CMK (cell line): ENCODE measurements at places on chromosomes 4 and X.

DNA sequence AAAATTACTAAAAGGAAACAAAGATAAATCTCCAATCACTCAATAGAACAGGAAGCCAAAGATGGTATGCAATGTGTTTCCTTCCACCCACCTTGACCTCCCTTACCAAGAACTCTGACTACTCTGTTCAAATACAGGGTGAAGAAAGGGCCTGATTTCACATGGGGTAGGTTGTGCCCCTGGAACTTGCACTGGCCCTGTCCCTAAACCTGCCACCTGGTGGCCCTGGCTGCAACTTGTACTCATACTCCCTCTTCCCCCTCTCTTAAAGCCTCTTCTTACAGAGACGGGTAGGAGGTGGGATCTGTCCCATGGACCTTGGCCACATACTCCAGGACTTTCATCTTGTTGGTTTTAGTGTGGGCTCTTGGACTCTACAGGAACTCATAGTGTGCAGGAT, 17.3 kb upstream of the TMEM185A start:
- no peak for DNase-seq

GRCh38 chr4:155007660-155008176, 200.7 kb upstream of the NPY2R start:
- DNase-seq = no peak

GRCh38 chr4:168907119-168907698, 102.8 kb downstream of the CBR4 start:
- DNase-seq = no peak

- DNase-seq = no peak
Measured at GRCh38 chrX:23012636-23013035, 12.9 kb downstream of the DDX53 start.

GRCh38 chr4:107888237-107888636, 43.1 kb upstream of the CYP2U1 start:
- no peak for DNase-seq

- no peak for DNase-seq
Measured at GRCh38 chrX:75301060-75301459, 27.2 kb downstream of the UPRT start.

DNA sequence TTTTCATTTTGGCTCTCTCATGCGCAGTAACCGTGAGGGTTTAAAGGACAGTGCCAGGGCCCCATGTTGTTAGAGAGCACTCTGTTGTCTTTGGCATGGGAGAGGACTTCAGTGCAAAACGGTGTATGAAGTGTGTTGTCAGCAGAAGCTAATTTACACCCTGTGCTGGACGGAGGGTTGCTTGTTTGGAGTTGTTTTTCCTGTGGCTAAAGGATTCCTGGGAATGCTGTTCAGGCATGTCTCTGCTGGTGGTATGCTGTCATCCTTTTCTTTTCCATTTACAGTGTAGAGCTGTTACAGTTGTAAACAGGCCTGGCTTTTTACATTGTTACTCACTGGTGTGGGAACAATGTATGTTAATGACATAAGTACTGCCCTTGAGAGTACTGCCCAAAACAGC, 206.3 kb downstream of the CBR4 start:
- no peak for DNase-seq

- no peak for DNase-seq
Measured at GRCh38 chr4:165805406-165805805, 67.6 kb upstream of the TLL1 start.

GRCh38 chr4:94171616-94172015, 36.0 kb upstream of the SMARCAD1 start:
- no peak for DNase-seq

GRCh38 chr4:140172960-140173359, 19.0 kb upstream of the MAML3 start:
- no peak for DNase-seq

- DNase-seq = no peak
Measured at GRCh38 chr4:52659722-52660261, 691 bp upstream of the USP46 start.

- no peak for DNase-seq
Measured at GRCh38 chrX:123475068-123475724, 257.7 kb downstream of the THOC2 start.

- no peak for DNase-seq
Measured at GRCh38 chrX:66504481-66504880, 134.4 kb downstream of the EDA2R start.

DNA sequence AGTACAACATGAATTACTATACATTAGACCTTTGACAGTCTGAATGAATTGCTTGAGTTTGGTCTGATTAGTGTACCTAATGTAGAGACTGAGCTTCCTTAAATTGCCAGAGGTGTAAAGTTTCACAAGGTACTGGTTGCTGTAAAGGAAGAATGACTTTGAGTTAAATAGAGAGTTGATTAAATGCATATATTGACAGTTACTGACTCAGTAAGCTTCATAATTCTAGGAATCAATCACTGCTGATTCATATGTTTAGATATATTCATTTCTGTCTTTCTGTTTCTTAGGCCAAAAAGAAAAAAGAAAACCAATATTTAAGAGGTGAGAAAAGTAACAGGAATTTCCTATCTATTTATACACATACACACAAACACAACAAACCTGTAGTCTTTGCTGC, 16.2 kb upstream of the ART3 start:
- no peak for DNase-seq

GRCh38 chrX:16975233-16975632, 28.8 kb downstream of the REPS2 start:
- DNase-seq = no peak

- DNase-seq = no peak
Measured at GRCh38 chrX:134173541-134174272, 63.3 kb upstream of the CCDC160 start.

DNA sequence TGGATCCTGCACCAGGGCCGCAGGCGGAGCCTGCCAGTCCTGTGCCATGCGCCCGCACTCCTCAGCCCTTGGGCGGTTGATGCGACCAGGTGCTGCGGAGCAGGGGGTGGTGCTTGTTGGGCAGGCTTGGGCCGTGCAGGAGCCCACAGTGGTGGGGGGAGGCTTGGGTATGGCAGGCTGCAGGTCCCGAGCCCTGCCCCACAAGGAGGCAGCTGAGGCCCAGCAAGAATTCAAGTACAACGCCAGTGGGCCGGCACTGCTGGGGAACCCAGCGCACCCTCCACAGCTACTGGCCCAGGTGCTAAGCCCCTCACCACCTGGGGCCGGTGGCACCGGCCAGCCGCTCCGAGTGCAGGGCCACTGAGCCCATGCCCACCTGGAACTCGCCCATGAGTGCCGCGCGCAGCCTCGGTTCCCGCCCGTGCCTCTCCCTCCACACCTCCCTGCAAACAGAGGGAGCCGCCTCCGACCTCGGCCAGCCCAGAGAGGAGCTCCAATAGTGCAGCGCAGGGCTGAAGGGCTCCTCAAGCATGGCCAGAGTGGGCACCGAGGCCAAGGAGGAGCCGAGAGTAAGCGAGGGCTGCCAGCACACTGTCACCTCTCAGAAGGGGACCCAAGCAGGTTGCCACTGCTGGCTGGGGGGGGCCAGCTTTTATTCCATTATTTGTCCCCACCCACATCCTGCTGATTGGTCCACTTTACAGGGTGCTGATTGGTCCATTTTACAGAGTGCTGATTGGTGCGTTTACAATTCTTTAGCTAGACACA, 339.0 kb upstream of the KLF3 start:
- DNase-seq = no peak

- peak; percentile 40 for DNase-seq
Measured at GRCh38 chr4:183507925-183508696, 3.3 kb downstream of the ING2 start.

DNA sequence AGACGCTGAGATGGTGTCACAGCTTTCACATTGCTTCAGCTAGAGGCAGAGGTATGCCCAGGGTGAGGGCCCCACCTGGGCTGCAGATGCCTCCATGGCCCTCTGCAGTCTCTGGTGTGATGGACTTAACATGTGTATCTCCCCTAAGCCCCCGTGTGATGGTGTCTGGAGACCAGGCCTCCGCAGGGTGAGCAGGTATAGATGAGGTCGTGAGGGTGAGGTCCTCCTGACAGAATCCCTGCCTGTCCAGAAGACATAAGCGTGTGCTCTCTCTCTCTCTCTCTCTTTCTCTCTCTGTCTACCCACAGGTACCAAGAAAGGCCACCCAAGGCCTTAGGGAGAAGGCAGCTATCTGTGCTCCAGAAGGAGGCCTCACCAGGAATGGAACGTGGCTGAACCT, 50.9 kb downstream of the CPZ start:
- DNase-seq = no peak

DNA sequence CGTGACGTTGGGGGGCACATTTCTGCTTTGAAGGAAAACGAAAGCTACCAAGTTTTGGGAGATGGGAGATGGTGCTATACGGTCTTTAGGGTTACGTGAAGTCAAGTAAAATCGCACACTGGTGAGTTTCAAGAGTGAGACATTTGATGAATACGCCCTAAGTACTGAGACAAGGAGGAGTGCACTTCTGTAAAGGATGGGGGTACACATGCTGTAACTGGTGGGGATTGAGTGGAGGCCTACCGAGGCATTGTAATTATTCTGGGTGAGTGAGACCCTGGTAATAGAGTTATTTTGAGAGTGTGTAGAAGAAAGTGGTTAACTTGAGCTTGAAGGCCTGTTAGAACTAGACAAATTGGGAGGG, 536 bp downstream of the SH3BGRL start:
- DNase-seq = no peak

- DNase-seq = no peak
Measured at GRCh38 chrX:56382278-56382677, 150.1 kb downstream of the KLF8 start.

DNA sequence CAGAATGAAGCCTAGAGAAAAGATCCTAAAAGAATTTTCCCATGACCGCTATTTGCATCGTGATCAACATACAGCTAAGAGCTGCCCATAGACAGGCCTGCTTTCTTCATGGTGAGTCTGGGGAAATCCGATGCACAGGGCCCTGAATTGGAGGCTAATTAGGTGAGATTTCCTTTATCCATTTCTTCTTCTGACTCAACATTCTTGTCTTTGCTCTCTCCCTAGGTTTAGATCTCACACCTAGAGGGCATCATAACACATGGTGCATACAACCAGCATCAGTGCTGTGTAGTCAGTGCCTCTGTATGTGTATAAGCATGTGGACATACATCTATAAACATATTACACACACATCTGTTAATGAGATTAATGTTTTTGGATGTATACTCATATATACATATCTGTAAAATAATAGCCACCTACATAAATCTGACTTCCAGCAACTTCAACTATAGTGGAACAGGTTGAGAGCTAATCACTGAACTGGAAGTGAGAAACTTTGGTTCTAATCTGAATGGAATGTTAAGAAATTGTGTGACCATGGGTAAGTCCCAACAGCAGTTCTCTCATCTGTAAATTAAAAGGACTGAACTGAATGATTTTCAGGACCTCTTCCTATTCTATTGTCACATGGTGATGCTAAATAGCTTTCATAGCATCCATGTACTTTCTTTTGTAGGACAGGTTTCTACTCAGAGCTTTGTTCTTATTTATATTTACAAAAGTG, 17.5 kb downstream of the GATB start:
- DNase-seq = no peak

DNA sequence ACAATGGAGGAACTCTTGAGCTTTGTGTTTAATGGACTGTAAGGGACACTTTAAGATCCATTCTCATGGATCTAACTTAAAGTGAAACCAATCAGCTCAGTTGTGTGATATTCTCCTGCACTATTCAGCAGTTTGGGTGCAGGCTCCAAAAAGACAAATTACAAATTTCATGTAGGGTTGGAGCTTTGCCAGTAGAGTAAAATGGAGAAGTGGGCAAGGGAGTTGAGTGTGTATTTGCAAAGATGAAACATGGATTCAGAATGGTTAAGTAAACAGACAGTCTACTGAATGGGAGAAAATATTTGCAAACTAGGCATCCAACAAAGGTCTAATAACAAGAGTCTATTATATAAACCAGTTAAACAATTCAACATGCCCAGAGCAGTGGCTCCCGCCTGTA, 21.2 kb upstream of the MID2 start:
- DNase-seq = no peak

DNA sequence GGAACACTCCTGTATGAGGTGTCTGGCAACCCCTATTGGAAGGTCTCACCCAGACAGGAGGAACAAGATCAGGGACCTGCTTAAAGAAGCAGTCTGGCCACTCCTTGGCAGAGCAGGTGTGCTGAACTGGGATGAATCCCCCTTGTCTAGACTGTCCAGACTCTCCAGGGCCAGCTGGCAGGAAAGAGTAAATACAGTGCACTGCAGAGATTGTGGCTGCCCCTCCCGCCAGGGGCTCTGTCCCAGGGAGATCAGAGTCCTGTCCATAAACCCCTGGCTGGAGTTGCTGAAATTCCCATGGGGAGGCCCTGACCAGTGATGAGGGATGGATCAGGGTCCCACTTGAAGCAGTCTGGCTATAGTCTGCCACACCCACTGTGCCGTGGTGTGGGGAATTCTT, 17.7 kb downstream of the STPG2 start:
- DNase-seq = no peak
